ENCODE measurements at places on chromosomes 7 and 10. TPM values are rescaled to one million over a fixed set of nuclear protein-coding genes. Genes with fewer than 3 reads are reported as not detected.

Gene FAM25C
- polyA plus RNA-seq, result not detected

Gene NME8
- polyA plus RNA-seq, result not detected

Gene CAMK2B
- polyA plus RNA-seq, result 67.3 TPM

Gene SUV39H2
- polyA plus RNA-seq, result 19.4 TPM

Gene NAT16
- polyA plus RNA-seq, result 4.5 TPM

Gene CNNM1
- 1.3 TPM for polyA plus RNA-seq

Gene CALN1
- polyA plus RNA-seq, result 7.8 TPM

Gene CARD11
- not detected for polyA plus RNA-seq

Gene PTPRN2
- polyA plus RNA-seq, result 45.5 TPM

Gene STRIP2
- polyA plus RNA-seq, result 8.0 TPM

All from neural cell (in vitro differentiated cells).